IMR-90 (cell line): ENCODE measurements at places on chromosomes 7 and 10. TPM values are rescaled to one million over a fixed set of nuclear protein-coding genes. Genes with fewer than 3 reads are reported as not detected.

GRCh38 chr7:158685693-158686092, 18.9 kb downstream of the NCAPG2 start:
- H3K36me3 ChIP-seq, result peaks cover 9% of the 10 kb centered on the region
- no peak overlapping the region for H3K4me3 ChIP-seq
- peaks cover 14% of the 10 kb centered on the region for H3K4me1 ChIP-seq
- DNase-seq, result peak; percentile 33

The CDNF gene
- 0.72 and 0.83 TPM in 2 replicates for total RNA-seq

DNA sequence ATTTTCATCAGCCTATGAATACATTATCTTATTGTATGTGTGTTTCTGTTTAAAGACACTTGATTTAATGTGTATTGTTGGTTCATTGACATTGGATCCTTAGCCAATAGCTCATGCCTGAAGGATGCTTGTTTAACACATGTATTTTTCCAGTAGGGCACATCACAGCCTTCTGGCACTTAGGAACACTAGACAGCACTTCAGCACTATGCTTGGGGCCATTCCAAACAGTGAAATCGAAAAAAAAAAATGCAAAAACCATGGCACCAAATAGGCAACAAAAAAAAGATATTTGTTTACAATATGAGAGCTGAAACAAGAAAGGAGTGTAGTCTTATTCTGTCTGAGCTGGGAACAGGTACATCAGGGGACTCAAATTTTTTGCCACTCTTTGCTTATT, 262.8 kb downstream of the SLC25A13 start:
- no peak for DNase-seq
- H3K4me1 ChIP-seq, result no peaks in the 10 kb centered on the region
- peaks cover 5% of the 10 kb centered on the region for H3K27me3 ChIP-seq
- no peak overlapping the region for H3K4me3 ChIP-seq
- no peaks in the 10 kb centered on the region for H3K36me3 ChIP-seq

DNA sequence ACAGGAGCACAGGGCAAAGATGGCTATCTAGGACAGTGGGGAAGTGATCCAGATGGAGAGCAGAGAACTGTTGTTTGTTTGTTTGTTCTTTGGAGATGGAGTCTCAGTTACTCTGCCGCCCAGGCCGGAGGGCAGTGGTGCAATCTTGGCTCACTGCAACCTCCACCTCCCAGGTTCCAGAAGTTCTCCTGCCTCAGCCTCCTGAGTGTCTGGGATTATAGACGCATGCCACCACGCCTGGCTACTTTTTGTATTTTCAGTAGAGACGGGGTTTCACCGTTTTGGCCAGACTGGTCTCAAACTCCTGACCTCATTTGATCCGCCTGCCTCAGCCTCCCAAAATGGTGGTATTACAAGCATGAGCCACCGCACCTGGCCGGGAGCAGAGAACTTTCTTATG, 20.9 kb downstream of the METTL2B start:
- H3K27ac ChIP-seq, result no peak overlapping the region
- no peak overlapping the region for H3K4me3 ChIP-seq
- no peaks in the 10 kb centered on the region for H3K4me1 ChIP-seq

DNA sequence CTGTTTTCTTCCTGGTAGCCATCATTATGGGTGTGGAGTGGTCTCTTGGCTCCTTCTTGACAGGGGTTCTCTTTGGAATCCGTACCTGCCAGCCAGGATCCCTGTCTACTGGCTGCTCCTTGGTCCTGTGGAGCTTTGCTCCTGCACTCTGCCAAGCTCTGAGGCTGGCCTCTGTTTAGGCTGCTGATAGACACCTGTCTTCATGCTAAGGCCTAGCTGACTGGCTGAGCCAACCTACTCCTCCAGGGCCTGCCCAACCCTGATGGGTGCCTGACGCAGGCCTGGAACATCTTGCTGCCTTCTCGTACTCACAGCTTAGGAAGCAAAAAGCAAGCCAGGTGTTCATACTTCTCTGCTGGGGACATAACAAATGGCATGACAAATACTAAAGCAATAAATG, 333.6 kb upstream of the ZNF32 start:
- no peak overlapping the region for H3K27ac ChIP-seq
- no peaks in the 10 kb centered on the region for H3K36me3 ChIP-seq
- H3K4me3 ChIP-seq, result no peak overlapping the region
- no peaks in the 10 kb centered on the region for H3K4me1 ChIP-seq
- no peak for DNase-seq
- peaks cover 3% of the 10 kb centered on the region; the same call in 1 of the 2 replicates for H3K27me3 ChIP-seq

GRCh38 chr7:17556247-17556956, 257.9 kb downstream of the AHR start:
- DNase-seq, result no peak
- no peak overlapping the region for H3K27ac ChIP-seq
- H3K27me3 ChIP-seq, result no peaks in the 10 kb centered on the region
- H3K4me3 ChIP-seq, result no peak overlapping the region
- H3K36me3 ChIP-seq, result no peaks in the 10 kb centered on the region

DNA sequence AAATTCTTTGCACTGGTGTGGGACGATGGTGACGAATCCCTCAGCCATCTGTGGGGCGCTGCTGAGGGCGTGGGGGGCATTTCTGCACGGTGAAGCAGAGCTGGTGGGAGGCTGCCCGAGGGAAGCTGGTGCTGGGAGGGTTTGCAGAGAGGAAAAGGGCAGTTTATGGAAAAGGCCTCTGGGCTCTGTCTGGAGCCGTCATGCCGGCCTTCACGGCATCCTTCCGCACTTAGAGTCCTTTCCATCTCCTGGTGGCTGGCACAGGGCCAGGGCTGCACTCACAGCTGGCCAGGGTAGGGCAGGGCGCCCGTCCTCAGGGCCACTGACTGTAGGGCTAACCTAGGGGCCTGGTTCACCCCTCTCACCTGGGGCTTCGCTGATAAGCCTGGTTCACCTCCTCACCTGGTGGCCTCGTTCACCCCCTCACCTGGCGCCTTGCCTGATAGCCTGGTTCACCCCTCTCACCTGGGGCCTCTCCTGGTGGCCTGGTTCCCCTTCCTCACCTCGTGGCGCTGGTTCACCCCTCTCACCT, 598 bp upstream of the AMZ1 start:
- H3K36me3 ChIP-seq, result no peaks in the 10 kb centered on the region
- peaks cover 9% of the 10 kb centered on the region; the same call in 1 of the 2 replicates for H3K27me3 ChIP-seq
- no peak overlapping the region; the same call in 1 of the 2 replicates for H3K27ac ChIP-seq

The BICC1 gene
- 38.9 and 42.5 TPM in 2 replicates for total RNA-seq

- no peak overlapping the region for H3K4me3 ChIP-seq
These were observed 52.7 kb upstream of the BTRC start for GRCh38 chr10:101301111-101301731.

- no peaks in the 10 kb centered on the region for H3K4me1 ChIP-seq
- H3K36me3 ChIP-seq, result no peaks in the 10 kb centered on the region
- H3K27ac ChIP-seq, result no peak overlapping the region
These were observed 434.5 kb downstream of the CCSER2 start for GRCh38 chr10:84762754-84763394.

The SPDYE8 gene
- total RNA-seq, result not detected in 2 replicates

The SH2D4B gene
- not detected in 2 replicates for total RNA-seq

DNA sequence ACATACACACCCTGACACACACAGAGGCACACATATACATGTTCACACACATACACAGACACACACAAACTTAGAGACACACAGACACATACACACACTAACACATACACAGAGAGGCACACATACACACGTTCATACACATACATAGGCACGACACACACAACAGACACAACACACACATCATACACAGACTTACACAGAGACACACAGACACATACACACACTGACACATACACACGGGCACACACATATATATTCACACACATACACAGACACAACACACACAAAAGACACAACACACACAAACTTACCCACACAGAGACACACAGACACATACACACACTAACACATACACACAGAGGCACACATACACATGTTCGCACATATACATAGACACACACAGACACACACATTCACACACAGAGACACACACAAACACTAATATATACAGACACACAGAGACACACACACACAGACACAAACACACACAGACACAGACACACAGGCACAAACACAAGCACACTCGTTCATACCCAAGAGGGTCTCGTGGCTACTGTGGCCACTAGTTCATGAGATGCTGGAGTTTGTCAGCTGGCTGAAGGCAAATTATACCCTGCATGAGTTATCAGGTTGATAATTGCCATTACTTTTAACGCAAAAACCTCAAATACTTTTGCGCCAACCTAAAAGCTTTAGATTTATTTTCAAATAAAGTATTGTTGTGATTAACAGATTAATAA, 17.7 kb upstream of the KLF6 start:
- H3K4me3 ChIP-seq, result no peak overlapping the region
- no peaks in the 10 kb centered on the region for H3K36me3 ChIP-seq
- no peak for DNase-seq

The ADAM8 gene
- under 0.01 and 0.28 TPM in 2 replicates for total RNA-seq

The ZNF736 gene
- total RNA-seq, result 8.1 and 10.6 TPM in 2 replicates

The PDK4 gene
- under 0.01 TPM in 2 replicates for total RNA-seq

DNA sequence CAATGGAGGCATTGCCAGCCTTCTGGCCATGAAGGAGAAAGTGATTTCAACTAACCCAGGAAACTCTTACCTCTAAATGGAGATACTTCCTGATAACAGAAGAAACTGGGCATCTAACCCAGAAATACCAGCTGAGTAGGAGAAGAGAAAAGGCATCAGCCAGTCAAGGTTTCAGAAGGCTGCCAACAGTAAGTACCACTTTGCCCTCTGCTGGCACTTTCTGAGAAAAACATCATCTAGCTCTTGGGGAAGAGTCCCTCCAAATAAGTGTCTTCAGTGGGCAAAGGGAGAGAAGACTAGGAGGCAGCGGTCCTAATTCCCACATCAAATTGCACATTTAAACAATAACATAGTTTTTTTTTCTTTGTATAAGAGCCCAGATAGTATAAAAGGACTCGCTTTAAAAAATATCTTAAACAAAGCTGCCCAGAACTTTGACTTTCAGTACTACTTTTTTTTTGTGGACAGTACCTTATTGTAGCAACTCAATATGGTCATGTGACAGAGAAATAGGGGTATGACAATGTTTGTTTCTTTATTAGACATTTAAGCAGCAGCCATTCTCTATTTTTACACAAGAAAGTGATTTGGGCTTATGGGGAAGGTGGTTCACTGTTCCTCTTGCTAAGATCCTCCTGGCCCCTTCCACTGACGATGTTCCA, 157.3 kb downstream of the CTTNBP2 start:
- H3K4me3 ChIP-seq, result no peak overlapping the region
- no peaks in the 10 kb centered on the region for H3K4me1 ChIP-seq
- peak; percentile 75 for DNase-seq

DNA sequence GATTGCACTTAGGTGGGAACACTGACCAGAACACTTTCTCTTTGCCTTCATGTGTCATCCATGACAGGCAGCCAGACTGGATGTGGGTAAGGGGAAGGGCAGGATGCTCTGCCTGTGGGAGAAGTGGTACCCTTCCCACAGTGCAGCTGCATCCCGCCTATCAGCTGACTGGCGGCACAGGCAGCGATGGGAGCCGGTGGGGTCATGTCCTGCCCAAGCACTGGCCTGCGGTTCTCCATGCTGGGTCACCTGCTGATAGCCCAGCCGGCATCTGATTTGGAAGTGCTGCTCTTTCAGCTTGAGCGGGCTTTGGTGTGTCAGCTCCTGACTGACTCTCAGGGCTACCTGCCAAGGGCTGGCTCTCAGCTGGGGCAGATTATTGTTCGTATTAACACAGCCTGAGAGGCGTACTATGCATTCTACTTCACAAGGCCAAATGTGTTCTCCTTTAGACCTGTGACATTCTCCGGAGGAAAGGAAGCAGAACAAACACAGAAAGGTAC, 105.2 kb upstream of the PDLIM1 start:
- H3K27ac ChIP-seq, result no peak overlapping the region
- H3K4me3 ChIP-seq, result no peak overlapping the region
- H3K36me3 ChIP-seq, result no peaks in the 10 kb centered on the region
- no peak for DNase-seq
- no peaks in the 10 kb centered on the region; the same call in 1 of the 2 replicates for H3K27me3 ChIP-seq
